Substantia nigra (tissue), 51 donors: ENCODE measurements at places on chromosomes 7 and 10.

- DNase-seq, result no peak
Measured at GRCh38 chr10:52637592-52637991, 135.0 kb downstream of the MBL2 start.

DNA sequence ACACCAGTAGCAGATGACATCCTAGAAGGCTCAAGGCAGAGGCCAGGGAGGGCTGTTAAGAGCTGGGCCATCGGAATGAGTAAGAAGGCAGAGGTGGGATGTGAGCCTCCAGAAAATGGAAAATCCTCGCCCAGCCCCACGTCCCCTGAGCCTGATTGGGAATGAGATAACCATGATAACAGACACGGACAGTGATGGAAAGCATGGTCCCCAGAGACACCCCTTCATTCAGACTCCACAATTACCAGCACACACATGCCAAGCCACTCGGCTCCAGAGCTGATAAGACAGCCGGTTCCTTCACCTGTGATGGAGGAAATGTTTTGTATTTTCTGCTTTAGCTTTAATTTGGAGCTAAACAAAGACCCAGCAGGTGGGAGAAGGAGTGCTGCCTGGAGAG, 106.0 kb downstream of the GRID1 start:
- DNase-seq, result no peak

- DNase-seq, result no peak
Measured at GRCh38 chr10:129833994-129834739, 129.9 kb downstream of the EBF3 start.

DNA sequence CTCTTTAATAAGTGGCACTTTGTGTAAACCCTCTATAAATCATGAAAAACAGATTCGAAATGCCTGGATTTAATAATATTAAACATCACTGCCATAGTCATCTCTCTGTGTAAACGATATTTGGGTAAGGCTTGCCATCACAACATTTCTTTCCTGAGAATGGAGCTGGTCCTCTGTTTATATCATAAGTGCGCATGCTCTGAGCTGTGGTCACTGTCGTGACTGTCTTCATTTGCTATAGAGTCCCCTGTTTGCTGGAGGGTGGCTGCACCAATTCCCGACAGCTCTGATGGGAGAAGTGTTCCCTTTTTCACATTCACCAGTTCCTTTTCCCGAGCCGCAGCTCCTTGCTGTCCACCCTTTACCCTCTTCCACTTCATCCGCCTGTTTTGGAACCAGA, 50.4 kb upstream of the AGMO start:
- no peak for DNase-seq

DNA sequence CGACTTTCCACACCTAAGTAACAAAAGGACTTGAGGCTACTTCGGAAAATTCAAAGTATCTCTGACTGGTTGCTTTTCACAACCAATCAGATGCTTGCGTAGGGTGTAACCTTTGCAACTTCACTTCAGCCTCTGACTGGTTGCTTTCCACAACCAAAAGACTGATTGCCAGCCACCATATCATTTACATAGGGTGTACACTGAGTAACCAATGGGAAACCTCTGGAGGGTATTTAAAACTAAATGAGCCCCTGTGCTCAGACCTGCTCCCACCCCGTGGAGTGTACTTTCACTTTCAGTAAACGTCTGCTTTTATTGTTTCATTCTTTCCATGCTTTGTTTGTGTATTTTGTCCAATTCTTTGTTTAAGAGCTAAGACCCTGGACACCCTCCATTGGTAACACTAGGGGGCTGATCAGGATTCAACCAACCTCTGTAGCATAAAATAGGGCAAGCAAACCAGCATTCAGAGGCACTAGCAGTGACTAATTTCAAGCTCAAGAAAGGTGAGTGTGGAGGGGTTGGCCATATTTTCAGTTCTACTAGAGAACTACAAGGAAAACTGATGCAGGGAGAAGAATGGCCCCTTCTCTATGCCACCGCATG, 390.8 kb downstream of the POM121L12 start:
- no peak for DNase-seq

- no peak for DNase-seq
Measured at GRCh38 chr7:100600730-100601038, 1.5 kb upstream of the PCOLCE start.
